Stimulated activated CD8-positive, alpha-beta memory T cell treated with anti-CD3 and anti-CD28 coated beads, Interleukin-12 subunit alpha, Interleukin-12 subunit beta, amount 100 ng/mL, for 1 hour (primary cell): ENCODE measurements at places on chromosomes 12 and 14.
A peak's percentile ranks its signal among the peaks of the same experiment; 100 is the strongest.

GRCh38 chr14:37046815-37047214 is 125.6 kb downstream of the SLC25A21 start:
- DNase-seq, result no peak

- DNase-seq, result no peak
Measured at GRCh38 chr12:50960130-50960529, 7.8 kb downstream of the HIGD1C start.

- DNase-seq, result no peak
Measured at GRCh38 chr12:19277711-19278110, 148.2 kb downstream of the PLEKHA5 start.

DNA sequence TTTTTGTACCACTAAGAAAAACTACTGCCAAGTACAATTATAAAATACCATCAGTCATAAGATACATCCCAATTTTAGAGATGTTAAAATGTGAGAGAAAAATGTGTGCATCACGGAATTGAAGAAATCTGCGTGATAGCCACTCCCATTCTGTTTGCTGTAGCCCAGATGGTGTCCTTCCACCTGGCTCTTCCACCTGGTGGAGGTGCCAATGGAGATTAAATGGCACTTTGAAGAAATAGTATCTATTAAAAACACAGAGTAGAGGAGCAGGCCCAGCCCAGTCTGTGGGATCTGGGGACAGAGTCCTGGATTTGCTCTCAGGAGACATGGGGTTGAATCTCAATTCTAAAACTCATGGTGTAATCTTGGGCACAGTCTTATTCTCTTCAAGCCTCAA is 35.5 kb downstream of the TSPAN11 start:
- no peak for DNase-seq

GRCh38 chr14:75068294-75069120 is 934 bp upstream of the ZC2HC1C start:
- no peak for DNase-seq

GRCh38 chr12:116343331-116343884 is 65.9 kb upstream of the MED13L start:
- no peak for DNase-seq

GRCh38 chr14:77593501-77593961 is 22.9 kb downstream of the SPTLC2 start:
- DNase-seq, result no peak

DNA sequence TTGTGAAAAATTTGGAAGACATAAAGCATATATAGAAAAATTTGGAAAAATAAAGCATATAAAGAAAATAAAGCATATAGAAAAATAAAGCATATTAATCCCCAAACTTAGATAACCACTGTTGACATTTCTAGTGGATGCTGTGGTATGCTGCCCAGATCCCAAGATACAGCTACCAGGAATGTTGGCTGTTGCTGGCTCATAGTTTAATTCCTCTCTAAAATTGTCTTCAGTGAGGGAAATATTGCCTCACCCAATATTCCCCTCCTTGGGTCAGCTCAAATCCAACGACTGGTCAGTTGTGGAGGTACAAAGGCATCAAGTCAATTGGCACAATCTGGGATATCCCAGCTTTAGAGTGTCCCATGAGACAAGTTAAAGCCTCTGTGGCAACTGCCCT is 10.1 kb upstream of the KICS2 start:
- DNase-seq, result no peak

GRCh38 chr14:34931206-34931605 is 51.6 kb upstream of the SRP54 start:
- peak; percentile 2 for DNase-seq
